ENCODE measurements at places on chromosomes 12 and 14.
A peak's percentile ranks its signal among the peaks of the same experiment; 100 is the strongest.

GRCh38 chr12:81615026-81615588 is 144.0 kb downstream of the PPFIA2 start:
- no peak for DNase-seq

DNA sequence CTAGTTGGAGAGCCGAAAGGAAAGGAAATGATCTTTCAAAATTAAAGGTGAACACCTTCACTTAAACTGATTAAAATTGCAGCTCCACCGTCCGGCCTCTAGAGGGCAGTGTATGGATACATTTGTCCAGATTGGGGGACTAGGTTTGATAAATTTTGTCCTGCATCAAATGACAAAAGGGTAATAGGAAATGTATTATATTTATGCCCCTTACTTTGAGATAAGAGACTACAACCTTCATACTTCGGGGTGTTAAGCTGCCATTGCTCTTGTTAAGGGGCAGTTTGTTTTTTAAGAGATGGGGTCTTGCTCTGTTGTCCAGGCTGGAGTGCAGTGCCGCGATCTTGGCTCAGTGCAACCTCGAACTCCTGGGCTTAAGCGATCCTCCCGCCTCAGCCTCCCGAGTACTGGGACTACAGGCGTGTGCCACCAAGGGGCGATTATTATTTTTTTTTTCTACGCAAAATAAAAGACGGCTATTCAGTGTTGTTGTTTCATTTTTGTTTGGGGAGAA is 818 bp upstream of the SUOX start:
- DNase-seq: peak; percentile 58

- DNase-seq: no peak
These were observed 86.0 kb upstream of the ZFP36L1 start for GRCh38 chr14:68878908-68879307.

- DNase-seq: no peak
These were observed 53.2 kb downstream of the B4GALNT3 start for GRCh38 chr12:512933-513332.

- DNase-seq: no peak
These were observed 45.9 kb downstream of the SLC38A4 start for GRCh38 chr12:46779879-46780278.

GRCh38 chr14:89258728-89259273 is 158.2 kb downstream of the FOXN3 start:
- DNase-seq: no peak

DNA sequence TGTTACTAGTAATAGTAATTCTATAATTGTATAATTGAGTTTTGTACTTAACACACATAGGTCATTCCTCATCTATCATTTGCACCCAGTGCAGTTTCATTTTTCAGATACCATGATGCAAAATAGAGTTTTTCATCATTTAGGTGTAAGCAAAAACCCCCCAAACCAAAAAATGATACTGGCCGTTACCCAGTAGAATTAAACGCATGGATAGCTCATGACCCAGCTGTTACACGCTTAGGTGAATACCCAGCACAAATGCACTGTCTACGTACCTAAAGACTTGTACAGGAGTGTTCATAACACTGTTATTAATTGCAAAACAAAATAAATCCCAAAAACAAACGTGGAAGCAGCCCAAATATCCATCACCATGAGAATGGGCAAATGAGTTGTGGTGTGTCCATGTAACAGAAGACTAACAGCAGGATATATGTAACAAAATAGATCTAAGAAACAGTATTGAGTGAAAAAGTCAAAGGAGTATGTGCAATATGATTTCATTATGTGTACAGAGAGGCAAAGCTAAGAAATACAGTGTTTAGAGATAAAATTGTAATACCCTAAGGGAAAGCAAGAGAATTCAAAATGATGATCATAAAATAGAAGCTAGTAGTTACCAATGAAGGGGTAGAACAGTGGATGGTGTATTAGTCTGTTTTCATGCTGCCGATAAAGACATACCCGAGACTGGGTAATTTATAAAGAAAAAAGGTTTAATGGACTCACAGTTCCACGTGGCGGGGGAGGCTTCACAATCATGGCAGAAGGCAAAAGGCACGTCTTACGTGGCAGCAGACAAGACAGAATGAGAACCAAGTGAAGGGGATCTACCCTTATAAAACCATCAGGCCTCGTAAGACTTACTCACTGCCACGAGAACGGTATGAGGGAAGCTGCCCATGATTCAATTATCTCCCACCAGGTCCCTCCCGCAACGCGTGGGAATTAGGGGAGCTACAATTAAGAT is 49.8 kb downstream of the EID3 start:
- DNase-seq: no peak

GRCh38 chr12:121709478-121709961 is 3.0 kb upstream of the TMEM120B start:
- no peak for DNase-seq

DNA sequence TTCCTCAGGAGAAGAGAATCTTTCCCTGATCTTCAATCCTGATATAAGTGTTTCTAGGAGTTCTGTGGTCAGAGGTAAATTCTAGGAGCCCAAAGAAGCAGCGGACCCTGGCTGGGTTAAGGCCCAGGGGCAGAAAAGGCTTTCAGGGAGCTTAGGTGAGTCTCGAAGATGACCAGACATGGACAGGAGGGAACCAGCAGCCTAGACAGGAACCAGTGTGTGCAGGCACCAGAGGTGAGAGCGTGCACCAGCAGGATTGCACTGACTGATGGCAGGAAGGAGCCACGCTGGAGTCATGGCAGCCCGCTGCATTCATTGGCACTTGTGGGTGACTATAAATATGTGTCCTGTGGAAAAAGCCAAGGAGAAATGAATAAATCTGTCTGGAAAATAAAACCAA is 489.9 kb downstream of the BCL11B start:
- no peak for DNase-seq

DNA sequence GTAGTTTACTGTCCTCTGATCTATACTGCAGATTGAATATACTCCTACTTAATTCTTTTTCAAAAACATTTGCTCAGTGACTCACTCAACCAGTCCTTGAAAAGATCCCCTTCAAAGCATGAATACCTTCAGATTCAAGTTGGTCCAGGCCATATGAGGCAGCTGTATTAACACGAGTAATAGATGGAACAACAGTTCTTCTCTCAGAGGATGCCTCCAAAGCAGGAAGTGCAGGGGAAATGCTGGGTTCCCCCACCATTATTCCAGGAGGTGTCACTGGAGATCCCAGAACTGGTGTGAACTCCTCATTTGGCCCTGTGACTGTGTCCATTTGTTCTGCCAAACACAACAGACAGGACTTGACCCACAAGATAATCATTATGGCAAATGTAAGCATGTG is 20.6 kb downstream of the ARMH4 start:
- no peak for DNase-seq

- DNase-seq: no peak
These were observed 409.2 kb downstream of the IPO8 start for GRCh38 chr12:30286345-30286926.

DNA sequence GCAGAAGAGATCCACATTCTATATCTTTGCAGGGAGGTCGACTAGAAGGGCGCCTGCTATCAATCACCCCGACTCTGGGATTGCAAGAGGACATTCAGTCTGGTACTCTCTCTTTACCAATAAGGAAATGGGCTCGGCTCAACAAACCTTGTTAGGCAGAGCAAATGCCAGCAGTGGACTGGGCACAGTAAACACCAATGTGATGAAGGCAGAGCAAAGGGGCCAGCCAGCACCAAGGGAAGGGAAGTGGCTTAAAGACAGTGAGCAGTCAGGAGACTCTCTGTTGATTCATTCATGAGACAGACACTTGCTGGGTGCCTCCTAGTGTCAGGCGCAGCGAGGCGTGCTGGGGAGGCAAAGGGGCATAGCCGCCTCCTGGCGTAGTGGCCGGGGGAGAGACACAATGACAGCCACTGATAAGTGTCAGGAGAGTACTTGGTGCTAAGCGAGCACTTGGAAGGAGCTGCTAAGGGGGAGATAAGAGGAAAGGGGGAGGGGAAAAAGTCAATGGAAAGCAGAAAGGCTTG is 34.1 kb downstream of the TMCC3 start:
- peak; percentile 83 for DNase-seq

DNA sequence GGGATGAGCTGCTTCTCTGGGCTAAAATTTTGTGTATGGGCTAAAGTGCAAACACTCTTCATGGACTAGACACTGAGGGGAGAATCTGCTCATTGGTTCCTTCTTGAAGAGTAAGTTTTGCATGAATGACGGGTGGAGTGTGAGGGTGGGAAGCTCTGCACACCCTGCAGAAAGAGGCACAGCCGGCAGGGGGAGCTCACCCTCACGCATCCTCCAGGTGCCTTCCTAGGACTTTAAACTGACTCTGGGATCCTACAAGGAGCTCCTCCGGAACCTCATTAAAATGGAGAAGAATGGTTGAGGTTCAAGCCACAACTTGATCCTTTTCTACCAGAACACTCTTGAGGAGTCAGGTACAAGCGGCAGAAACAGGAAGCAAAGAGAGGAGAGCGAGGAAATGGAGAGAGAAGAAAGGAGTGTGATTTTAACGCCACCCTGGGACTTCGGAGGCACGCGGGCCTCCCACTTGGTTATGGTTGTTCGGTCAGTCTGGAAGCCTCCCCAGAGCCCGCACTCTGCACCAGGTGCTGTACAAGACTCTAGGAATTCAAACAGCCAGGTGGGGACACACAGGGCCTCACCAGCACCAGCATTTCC is 87.5 kb downstream of the SETD3 start:
- no peak for DNase-seq

GRCh38 chr12:14244876-14245669 is 120.4 kb upstream of the ATF7IP start:
- no peak for DNase-seq

GRCh38 chr12:39660101-39660500 is 40.5 kb upstream of the ABCD2 start:
- DNase-seq: no peak

GRCh38 chr12:117567644-117568216 is 206.3 kb upstream of the NOS1 start:
- no peak for DNase-seq

DNA sequence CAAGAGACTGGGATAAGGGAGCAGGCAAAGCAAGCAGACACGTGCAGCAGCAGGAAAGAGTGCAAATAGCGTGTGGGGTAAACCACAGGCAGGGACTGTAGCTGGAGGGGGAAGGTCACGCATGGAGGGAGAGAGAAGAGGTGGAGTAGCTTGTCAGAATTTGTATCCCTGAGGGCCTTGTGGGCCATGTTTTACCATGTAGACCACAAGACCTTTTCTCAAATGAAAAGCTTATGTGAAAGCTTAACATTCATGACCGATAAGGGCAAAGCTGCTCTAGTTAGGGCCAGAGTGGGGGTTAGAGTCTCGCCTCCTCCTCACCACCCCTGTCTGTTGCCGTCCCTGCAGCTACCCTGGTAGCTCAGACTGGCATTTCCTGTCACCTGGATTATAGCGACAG is 152.9 kb upstream of the E2F7 start:
- DNase-seq: no peak

DNA sequence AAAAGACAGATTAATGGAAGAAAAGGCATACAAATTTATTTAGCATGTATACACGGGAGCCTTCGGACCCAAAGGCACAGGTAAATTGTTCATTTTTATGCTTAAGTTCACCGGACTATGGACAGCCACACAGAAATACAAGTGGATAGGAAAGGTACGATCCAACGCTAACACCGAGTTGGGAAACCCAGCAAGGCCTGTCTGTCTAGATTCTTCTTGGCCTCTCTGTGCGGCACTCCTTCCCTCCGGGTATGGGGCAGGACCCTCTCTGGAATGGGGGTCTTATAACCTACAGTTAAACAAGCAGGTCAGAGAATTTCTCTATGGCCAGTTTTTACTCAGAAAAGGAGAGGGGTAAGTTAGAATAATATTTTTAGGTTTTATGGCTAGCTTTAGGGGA is 23.4 kb upstream of the ZDHHC17 start:
- no peak for DNase-seq

- DNase-seq: no peak
These were observed 1.2 kb upstream of the GPR132 start for GRCh38 chr14:105066240-105067071.

GRCh38 chr14:92959189-92959531 is 36.2 kb downstream of the CHGA start:
- peak; percentile 72 for DNase-seq

DNA sequence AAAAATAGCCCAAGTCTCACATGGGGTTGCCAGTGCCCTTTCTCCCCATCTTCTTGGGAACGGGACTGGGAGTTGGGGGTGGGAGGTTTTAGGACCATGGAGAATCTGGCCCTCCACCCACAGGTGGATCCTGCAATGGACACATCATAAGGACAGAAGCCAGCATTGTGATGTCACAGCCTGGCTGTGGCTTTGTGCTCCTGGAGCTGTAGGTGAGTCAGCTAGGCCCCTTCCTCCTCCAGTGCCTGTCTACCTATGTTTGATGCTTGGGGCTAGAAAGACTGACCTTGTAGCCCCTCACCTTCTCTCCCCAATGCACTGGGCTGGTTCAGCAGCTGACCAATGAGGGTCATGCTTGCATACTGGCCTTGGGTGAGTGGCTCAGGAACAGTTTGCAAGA is at the start of gene CCDC197:
TSS of gene CCDC197 (plus strand) at position 220 of the 400 bp plus-strand sequence. CDS start 831 bp downstream, outside the sequence.
- no peak for DNase-seq

DNA sequence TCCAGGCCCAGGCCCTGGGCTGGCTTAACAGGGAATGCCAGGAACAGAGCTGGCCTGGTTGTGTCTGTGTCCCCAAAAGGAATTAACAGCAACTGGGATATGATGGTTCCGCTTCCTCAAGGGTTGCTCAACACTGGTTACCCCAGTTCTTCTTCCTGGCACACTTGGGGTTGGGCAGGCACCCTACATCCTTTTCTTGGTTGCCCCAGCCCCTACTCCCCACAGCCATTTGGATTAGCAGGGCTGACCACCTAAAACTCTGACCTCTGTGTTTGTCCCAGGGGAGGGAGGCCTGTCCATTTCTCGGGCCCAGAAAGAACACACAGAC is 30.8 kb downstream of the NCKAP5L start:
- DNase-seq: no peak

GRCh38 chr12:42360747-42361403 is 34.9 kb downstream of the PPHLN1 start:
- DNase-seq: no peak

- DNase-seq: no peak
These were observed 3.8 kb upstream of the TBX3 start for GRCh38 chr12:114687802-114688201.

DNA sequence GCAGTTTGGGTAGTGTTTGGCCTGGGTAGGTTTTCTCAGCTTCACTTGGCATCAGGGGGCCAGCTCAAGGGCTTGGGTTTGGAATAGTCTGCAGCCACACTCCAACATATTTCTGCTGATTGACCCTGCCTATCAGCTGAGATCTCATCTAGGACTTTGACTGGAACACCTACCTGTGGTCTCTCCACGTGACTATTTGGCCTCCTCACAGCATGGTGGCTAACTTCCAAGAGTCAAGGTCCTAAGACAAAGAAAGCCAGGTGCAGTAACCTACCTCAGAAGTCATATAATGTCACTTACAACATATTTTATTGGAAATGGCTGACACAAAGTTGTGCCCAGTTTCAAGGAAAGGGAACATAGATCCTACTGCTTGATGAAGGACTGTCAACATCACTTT is 481.0 kb downstream of the EGLN3 start:
- no peak for DNase-seq

- DNase-seq: no peak
These were observed 22.9 kb downstream of the SYT1 start for GRCh38 chr12:78887444-78887843.

All from dorsolateral prefrontal cortex (tissue), 122 donors.